ENCODE measurements at places on chromosomes 6 and 20.

DNA sequence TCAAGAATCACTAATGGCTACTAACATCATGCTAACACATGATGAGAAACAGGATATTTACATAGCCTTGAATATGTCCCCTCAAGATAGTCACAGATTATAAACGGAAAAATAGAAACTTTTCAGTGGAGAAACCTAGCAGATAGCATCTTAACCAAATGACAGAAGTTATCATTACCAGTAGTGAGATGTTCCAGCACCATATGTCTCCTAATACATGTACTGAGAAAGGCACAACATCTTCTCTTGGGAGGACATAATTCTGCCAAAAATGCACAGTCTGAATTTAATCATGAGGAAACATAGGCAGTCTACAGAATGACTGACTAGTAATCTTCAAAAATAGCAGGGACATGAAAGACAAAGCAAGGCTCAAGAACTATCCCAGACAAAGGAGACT is 19.9 kb upstream of the PRIM2 start:
- no peak for DNase-seq

- DNase-seq: no peak
These were observed 111.9 kb downstream of the SCML4 start for GRCh38 chr6:107712237-107712664.

DNA sequence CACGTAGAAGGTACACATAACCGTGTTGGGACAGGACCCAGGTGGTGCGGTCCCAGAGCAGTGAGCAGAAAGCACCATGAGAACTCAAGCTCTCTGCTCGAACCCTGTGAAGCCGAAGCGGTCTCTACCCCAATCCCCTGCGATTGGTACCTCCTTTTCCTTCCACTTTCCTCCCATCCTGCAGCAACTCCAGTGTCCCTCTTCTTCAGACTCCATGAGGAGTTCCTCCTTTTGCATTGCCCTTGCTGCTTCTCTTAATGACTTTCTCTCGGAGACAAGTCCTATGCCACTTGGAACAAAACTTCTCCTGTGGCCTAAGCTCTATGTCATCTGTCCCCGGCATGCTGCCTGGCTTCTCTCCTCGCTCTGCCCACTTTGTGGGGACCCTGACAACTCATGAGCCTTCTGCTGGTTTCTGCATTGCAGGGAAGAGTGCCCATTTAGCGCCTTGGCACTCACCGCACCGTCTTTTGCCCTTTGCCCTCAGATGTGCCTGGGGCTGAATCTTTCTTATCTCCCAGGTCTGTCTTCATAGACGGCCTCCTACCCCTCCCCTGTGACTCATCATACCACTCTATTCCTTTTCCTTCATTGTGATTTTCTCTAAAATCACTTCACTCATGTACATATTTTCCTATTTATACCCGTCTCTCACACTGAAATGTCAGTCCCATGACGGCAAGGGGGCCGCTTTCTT is 9.2 kb upstream of the ZNF831 start:
- no peak for DNase-seq

DNA sequence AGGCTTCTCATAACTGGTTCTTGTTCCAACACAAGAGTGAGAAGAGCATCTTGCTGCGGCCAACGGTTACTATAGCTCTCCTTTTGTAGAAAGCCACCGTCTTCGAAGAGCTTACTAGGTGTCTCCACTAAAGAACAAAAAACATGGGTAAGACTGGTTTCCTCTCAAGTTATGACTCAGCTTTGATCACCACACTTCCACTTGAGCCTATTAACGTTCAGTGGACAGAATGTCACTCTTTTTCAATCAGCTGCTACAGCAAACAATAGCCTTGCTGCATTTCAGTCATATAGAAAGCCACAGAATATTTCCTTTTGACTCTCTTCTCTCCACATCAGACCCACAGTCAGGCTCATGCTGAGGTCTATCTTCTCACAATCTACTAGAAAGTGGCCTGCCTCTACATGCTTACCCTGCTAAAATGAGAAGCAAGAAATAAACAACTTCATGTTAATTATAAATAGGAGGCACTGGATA is 243.5 kb upstream of the PREP start:
- peak; percentile 7 for DNase-seq

DNA sequence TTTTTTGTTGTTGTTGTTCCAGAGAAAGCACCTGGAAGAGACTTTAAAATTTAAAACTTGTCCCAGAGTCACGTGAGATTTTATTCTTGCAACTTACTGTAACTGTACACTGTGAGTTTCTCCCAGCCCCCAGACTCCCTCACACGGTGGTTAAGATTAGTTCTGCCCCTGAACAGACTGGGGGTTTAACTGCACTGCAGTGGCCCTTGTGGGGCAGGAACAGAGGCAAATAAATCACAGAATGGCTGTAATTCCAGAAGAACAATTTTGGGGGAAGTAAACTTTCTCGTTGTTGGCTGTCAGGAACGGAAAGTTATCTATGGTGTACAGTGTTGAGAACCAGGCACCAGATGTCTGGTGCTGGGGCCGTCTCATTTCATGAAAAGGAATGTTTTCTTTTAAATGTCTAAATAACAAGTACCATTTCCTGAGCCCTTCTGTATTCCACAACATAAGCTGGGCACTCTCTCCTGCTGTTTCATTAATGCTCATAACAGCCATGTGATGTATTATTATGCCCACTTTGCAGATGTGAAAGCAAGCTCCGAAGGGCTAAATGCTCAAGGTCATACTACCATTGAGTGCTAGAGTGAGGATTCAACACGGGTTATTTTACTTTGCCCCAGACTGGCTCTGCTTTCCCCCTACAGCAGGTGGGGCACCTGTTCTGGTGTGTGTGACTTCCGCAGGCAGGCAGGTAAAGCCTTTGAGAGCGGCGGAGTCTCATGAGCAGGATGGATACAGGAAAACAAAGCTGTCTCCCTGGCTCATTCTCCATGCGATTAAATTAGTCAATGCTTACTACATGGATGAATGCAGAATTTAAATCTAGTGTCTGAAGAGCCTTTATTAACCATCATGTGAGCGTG is 30.5 kb downstream of the CNKSR3 start:
- peak; percentile 87 for DNase-seq

DNA sequence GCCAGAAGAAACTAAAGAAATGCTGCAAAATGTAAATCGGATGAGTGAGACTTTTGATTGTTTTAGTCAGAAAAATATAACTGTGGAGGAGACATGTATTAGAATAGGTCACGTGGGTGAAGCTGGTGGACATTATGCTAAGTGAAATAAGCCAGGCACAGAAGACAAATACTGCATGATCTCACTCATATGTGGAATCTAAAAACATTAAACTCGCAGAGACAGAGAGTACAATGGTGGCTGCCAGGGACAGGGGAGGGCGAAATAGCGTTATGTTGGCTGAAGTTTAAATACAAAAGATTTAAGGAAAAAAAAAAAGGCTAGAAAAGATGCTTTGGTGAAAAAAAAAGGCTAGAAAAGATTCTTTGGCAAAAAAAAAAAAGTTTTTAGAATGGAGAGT is 63.5 kb upstream of the HDDC2 start:
- no peak for DNase-seq

DNA sequence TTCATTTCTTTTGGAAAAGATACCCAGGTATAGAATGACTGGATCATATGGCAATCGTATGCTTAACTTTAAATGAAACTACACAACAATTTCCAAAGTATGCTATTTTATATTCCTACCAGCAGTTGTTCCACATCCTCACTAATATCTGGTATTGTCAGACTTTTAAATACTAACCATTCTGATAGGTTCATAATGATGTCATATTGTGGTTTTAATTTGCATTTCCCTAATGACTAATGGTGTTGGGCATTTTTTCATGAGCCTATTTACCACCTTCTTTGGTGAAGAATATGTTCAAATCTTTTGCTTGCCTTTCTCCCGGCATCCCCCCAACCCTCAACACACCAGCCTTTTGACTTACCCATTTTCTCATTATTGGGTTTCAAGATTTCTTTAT is 96.2 kb upstream of the HMGN3 start:
- DNase-seq: no peak

DNA sequence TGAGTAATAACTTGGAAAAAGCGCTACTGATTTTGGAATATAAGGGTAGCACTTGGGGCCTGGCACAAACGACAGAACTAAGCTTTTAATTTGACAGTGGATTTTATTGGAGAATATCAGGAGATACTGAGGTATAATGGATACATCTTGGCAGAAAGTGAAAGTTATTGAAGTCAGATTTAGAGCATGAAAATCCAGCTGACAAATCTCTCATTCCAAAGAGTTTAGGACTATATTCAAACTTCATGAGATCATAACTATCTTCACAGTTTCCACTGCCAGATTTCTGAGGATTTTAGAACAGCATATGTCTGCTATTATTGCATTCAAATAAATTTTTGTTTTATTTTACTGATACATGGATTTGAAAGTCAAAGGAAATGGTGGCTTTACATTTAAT is 132.3 kb upstream of the THEMIS start:
- no peak for DNase-seq

DNA sequence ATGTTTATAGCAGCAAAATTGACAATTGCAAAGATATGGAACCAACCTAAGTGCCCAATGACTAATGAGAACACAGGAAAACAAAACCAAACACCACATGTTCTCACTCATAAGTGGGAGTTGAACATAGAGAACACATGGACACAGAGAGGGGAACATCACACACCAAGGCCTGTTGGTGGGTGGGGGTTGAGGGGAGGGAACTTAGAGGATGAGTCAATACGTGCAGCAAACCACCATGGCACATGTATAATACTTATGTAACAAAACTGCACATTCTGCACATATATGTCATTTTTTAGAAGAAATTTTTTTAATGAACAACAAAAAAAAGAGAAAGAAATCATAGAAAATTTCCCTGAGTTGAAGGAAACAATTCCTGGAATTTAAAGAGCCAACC is 3.9 kb downstream of the EPM2A start:
- peak; percentile 52 for DNase-seq

DNA sequence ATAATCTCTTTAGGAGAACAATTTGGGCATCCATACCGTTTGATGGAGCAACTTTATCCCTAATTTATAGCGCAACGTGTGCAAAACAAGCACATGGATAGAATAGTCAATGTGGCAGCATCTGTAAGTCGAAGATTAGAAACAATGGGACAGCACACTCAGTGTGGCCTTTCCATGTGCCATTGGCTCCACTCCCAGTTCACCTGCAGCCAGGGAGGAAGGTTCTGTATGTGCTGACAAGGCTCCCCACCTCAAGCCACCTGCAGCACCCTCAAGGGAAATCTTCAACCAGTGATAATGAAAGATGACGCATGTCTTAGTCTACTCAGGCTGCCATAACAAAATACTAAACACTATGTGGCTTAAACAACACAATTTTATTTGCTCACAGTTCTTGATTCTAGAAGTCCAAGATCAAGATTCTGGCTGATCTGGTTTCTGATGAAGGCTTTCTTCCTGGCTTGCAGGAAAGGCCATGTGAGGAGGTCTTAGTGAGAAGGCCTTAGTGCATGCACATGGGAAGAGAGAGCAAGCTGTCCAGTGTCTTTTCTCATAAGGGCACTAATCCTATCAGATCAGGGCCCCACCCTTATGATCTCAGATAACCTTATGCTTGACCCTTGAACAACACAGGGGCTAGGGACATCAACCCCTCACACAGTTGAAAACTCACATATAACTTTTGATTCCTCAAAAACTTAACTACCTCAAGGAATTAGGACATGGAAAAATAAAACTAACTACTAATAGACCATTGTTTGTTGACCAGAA is 34.9 kb upstream of the SHLD1 start:
- no peak for DNase-seq

DNA sequence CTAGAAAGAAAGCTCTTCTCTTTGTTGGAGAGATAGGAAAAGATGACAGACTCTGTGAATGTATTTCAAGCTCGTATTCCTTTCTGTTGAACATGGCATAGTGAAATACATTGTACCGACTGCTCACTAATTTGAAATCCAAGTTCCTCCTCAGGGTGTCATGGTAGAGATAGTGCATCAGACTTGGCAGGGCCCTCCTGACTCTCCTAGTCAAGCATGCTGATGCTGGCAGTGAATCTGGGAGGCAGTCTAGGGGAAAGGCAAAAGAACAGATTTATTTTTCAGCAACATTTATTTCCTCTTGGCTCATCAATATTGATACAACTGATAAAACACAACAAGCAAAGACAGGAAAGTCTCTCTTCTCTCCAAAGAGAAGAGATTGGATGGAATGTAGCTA is 356.3 kb upstream of the IRAK1BP1 start:
- DNase-seq: no peak

DNA sequence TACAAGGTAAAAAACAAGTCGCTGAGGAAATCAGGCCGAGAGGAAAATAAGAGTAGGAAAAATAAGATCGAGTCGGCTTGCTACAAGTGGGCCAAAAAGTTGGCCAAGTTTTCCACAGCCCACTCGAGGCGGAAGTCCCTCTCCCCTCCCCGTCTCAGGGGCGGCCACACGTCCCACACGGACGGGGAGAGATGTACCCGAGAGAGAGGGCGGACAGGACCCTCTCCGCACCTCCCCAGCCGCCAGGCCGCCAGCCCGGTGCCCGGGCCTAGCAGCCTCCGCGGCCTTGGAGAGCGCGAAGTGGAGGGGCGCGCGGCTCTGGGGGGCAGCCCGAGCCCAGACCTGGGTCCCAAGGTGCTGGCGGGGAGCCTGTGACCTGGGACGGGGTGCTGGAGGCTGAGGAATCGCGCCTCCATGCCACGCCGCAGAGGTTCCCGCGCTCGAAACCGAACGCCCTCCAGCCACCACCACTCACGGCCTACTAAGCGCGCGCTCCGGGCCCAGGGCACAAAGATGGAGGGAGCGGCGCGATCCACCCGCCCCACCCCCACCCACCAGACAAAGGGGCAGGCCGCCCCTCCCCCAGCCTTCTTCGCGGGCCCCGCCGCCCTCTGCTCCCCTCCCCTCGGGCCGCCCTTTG is 1.9 kb upstream of the HMGA1 start:
- DNase-seq: no peak

DNA sequence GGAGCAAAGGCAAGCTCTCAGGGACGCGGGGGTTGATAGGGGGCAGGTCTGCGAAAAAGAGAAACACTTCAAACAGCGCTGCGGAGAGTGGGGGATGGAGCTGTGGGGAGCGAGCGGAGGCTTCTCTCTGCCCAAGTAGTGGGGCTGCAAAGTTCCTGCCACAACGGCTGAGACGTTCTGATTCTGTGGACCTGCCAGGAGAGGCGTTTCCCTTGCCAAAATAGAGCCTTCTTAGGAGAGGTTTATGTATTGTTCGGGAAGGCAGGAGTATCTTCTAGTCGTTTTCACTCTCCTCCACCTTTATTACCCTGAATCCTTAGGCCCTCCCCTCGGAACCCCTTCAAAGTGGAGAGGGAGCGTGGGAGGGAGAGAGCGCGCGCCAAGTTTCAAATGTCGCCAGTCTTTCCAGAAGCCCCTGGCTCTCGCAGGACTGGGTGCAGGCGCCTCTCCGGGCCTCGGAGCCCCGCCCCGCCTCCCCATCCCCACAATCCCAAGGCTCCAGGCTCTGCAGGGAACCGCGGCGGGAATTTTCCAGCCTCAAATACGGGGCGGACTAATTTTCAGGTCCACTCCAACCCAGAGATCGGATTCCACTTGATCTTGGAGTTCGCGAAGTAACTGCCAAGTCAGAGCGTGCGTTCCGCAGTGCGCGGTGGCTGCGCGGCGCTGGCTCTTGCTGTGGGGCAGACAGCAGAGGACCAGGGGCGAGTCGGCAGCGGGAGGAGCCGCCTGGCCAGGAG is 10.0 kb upstream of the POU3F2 start:
- no peak for DNase-seq

GRCh38 chr6:154719854-154720253 is 13.4 kb upstream of the SCAF8 start:
- DNase-seq: no peak

- DNase-seq: no peak
These were observed 45.5 kb upstream of the KIF25 start for GRCh38 chr6:167951781-167952511.
